ENCODE measurements at places on chromosomes 4 and X.

DNA sequence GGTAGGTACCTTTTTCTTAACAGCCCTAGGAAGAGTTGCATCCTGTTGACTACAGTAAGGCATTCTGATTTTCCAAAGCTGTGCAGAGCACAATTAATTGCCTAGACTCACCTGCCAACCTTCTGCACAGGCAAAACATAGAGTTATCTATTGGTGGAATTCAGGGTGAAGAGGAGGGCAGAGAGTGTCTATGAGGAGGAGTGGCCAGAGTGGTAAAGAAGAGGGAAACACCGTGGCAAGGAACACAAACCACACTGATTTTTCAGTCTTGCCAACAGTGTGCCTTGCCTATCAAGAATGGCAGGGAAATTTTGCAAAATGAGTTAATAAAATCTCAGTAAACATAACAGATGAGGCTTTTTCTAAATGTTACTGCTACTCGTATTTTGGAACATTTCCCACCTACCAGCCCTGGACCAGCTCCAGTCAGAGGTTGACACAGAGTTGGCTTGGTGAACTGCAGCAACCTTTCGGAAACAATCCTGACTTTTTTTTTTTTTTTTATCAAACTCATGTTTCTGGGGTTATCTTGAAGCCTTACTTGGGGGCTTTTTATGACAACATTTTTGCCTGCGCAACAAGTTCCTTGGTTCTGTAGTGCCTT lies 67.9 kb upstream of the CAPN6 start:
- no peak for DNase-seq

DNA sequence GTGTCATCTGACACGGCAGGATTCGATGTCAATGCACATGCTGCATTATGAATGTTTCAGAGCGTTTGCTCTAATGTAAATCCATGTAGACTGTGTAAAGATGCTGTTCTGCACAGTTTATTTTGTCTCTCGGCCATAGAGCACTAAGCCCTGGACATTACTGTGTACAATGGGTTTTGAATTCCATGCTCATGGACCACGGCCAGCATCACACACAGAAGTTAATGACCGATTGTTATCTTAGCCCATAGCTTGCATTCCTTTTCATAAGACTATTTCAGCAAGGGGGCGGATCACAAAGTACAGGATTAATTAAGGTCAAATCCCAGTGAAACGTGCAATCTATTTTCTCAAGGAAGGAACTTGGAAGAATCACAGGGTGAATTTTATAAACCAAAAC lies 286.1 kb upstream of the TENM3 start:
- DNase-seq: no peak

- no peak for DNase-seq
These were observed 352.9 kb downstream of the GASK1B start for GRCh38 chr4:157819693-157820464.

DNA sequence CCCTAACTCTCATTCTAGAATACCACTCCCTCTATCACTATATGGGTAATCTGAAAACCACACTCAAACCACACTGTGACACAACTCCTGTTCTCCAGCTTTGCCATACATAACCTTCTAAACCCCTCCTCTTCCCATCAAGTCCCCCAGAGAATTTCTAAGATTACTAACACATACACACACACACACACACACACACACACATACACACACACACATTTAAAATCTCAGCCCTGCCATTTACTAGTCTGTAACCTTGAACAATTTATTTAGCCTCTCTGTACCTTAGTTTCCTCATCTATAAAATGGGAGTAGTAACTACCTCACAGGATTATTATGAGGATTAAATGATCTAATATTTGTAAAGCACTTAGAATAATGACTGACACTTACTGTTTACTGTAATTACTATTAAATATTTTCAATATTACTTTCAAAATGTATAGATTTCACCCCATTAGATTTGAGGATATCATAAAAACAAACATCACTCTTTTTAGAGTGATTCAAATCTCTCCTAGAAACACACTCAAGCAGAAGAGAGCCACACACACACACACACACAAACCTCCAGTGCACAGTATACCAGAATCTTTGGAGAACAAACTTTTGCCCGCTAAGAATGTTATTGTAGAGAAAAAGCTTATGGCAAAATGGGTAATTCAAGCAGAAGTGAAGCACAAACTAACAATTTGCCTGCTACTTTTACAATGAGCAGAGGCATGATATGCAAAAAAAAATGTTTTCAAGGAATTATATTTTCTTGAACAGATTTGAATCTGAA lies 3.8 kb downstream of the ANKRD50 start:
- no peak for DNase-seq

- DNase-seq: no peak
These were observed 31.2 kb upstream of the UXT start for GRCh38 chrX:47690175-47690574.

All from activated CD4-positive, alpha-beta T cell treated with anti-CD3 and anti-CD28 coated beads, Interleukin-2, Interleukin-4, amounts not matched to agents 100 ng/mL and 50 ng/mL, durations not matched to agents 16 hours and 8 hours (primary cell).